ENCODE measurements at places on chromosomes 2 and 18.

GRCh38 chr2:149767516-149767974 is 180.0 kb upstream of the MMADHC start:
- no peak for DNase-seq

DNA sequence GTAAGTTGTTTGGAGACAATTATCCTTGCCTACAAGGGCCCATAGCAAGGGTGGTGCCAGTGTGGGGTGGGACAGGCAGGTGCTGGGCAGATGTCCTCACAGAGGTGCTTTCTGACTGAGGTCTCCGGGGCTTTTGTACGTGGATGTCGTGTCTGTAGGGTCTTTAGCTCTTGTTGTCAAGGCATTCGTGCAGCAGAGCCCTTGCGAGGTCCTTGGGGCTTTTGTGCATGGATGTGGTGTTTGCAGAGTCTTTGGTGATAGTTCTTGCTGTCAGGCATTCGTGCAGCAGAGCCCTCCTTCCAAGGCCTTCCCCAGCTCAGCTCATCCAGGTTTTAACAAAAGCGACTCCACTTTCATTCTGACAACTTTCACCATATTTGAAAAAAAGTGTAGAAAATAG is 116.0 kb upstream of the TMEM18 start:
- no peak for DNase-seq

DNA sequence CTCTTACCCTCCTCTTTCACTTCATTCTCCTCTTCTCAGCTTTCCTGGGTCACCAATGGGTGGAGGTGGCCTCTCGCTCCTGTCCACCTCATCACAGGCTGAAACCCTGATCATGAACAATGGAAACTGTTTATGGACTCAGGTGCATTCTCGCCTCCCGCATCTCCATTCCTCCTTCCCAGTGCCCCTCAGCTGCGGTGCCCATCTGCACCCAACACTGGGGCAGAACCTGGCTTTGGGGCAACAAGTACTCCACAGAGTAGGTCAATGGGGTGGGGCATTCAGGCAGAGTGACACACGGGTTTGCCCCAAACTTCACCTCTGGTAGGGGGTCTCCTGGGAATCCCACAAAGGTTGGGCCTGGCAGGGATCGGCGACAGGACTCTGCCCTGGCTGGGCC is 199.5 kb downstream of the RTP5 start:
- no peak for DNase-seq

DNA sequence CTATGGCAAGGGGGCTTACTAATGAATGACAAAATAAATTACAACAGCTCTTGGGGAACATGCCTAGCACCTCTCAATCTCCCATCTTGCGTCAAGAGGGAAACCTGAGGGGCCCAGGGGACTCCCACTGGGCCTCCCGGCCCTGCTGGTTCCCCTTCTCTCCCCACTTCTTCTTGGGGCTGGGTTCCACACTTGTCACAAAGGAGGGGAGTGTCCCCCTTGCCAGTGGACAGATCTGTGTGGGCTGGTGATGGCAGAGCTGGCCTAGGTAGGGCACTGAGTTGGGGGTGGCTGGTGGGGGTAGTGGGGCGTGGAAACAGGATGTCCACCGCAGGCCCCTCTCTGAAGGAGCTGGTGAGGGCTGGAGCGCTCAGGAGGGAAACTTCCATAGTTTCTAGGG is 184.0 kb upstream of the HAAO start:
- DNase-seq, result no peak

GRCh38 chr2:240300840-240301239 is 134.6 kb upstream of the GPC1 start:
- DNase-seq, result no peak

DNA sequence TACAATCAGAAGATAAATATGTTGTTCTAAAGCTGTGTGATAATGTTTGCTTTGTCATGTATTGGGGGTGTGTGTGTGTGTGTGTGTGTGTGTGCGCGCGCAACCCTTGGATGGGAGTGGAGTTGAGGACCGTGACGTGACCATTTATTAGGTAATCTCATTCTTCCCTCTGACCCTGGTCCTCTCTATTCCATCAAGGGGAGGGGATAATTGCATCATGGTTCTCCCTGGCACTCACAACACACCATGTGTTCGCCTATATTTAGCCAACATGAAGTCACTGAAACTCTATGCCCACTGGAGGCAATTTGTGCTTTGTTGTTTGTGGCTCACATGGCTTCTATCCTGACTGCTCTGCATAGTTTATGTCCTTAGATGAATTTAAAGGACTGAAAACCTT is 79.8 kb upstream of the LRPPRC start:
- no peak for DNase-seq

DNA sequence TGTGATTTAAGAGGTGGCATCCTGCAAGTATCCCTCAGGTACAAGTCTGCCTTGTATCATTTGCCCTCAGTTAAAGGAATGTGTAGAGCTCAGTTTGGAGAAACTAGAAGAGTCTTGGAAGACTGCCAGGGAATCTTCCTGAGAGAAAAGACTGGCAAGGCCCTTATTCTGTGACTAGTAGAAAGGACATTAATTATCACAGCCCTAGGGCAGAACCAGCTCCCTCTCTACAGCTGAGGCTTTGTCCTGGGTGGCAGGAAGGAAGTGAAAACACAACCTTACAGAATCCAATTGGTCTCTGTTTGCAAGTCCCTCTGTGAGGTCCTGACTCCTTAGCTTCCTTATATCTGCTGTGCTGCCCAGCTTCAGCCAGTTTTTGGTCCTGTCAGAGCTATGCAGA is 385.9 kb upstream of the CYRIA start:
- no peak for DNase-seq

DNA sequence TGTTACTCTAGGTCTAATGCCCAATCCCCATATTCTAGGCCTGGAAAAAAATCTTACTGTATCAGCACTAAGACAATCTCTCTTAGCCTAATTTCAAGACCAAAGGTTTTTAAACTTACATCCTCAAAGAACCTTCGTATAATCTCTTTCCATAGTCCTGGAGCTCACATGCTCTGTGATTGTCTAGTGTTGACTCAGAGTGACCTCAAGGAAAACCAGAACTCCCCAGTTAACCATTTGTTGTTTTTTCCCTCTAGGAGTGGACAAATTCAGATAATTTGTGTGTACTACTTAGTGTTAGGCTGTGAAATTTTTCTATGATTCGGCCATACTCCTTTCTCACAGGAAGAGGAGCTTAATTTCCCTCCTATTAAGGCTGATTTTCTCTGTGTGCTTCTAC is 536.1 kb downstream of the SLC4A3 start:
- DNase-seq, result no peak

DNA sequence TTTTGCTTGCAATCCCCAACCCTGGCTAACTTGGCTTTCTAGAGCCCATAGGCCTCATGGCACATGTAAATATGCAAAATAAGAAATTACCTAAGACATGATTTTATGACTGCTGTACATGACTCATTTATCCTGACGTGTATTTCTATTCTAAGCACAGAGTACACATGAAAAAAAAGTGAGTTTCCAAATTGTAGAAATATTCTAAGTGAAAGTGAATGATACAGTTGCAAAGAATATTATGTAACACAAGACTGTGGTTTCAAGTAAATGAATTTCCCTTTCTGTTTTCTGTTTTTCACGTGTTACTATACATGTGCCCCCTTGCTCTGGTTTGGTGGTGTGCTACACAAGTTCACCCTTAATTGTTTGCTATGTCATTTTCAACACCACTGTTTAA is 162.4 kb downstream of the LRP1B start:
- DNase-seq, result no peak

DNA sequence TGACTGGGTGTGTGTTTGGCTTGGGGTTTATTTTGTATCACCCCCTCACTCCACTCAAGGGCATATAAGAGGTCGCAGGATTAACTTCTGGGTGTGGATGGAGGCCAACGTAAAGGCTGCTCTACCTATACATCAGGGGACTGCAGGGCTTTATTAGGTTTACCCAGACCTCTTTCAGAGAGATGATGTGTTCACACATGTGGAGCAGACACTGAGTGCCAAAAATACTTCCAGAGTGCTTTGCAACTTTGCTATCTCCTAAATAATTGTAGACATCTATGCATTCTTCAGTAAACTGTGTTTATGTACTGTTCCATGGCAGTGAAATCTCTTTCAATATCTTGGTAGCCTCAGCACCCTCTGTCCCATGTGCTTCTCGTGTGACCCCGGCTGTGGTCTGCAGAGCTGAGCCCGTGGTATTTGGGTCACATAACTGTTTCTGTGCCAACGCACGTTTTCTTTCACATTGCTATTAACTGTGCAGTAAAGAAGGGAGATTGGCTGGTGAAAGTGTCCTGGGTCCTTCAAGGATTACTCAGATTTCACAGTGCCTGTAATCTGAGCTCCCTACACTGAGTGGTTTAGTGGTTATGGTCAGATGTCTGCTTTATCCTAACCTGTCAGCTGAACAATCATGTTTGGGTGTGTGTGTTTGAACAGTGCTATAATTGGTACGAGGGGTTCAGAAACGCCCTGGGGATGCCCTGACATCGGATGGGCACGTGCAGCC is 208.1 kb downstream of the VAPA start:
- DNase-seq, result no peak

GRCh38 chr2:39065616-39066015 is 55.2 kb downstream of the SOS1 start:
- no peak for DNase-seq

- no peak for DNase-seq
These were observed 164.6 kb upstream of the TRIB2 start for GRCh38 chr2:12552092-12552491.

DNA sequence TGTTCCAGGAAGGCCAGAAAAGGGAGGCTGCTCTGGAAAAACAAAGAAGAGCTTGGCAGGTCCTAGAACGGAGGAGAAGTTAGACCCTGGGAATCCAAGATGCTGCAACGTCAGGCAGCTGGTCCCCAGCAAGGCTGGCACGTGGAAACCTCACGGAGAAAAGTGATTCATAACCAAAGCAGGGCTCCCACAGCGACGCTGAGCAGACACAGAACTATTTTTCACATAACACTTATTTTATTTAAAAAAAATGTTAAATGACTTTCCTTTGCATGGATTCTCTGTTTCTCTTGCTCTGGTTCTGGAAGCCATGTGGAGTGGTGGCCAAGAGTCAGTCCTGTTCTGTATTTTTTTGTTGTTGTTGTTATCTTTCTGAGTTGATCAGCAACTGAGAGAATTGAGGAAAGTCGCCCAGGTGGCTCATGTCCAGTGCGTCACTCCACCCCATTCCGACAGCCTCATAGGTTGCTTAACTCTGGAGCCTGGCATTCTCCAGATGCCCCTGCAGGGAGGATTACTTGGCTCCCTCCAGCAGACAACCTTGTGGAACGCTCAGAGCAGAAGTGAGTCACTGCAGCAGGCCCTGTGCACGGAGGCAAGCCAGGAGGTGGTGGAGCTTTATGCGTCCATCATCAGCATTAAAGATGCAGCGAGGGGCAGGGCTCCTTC is 229.9 kb upstream of the HDAC4 start:
- DNase-seq, result no peak

- DNase-seq, result no peak
These were observed 379.3 kb upstream of the PKDCC start for GRCh38 chr2:41668529-41668928.

GRCh38 chr2:222295368-222296062 is 3.3 kb downstream of the PAX3 start:
- DNase-seq, result no peak

DNA sequence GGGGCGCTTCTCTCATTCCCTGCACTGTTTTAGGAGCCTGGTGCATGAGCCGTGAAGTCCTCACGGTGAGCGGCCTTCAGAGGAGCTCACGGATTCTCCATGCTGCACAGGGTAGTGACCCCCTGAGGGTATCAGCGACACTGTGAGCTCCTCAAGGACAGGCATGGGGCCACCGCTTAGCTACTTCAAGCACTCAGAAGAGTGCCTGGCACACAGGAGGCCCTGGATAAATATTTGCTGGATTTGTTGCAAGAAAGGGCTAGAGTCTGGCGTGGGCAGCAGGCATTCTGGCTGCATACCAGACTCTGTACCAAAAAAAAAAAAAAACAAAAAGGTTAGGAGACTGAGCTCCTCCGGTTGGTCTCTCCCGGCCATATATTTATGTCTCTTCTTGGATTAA is 5.7 kb upstream of the MBP start:
- DNase-seq, result no peak

- no peak for DNase-seq
These were observed 479.3 kb downstream of the CPS1 start for GRCh38 chr2:211035548-211036185.

GRCh38 chr18:77096936-77097886 is 35.4 kb downstream of the MBP start:
- DNase-seq, result no peak

DNA sequence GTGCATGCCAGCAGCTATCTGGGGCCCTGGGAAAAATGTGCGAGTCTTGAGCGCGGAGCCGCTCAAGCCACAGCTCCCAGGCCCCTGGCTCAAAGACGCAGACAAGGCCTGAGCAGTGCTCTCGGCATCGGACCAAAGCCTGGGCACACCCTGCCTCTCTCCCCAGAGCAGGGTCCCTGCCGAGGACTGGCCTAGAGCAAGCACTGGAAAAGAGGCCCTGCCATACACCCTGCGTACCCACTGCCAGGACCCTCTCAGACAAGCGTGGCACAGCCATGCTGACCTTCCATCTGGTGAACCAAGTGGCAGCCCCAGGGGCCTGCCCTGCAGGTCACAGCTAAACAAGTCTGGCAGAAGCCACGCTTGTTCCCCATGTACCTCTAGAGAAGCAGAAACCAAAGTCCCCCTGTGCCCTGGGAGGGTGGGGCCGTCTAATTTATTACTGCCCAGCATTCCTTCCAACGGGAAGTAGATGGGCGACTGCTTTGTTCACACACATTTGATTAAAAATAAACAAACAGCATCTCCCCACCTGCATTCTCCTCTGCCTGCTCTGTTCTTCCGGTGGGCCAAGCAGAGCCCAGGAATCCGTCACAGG is 14.0 kb downstream of the STK25 start:
- DNase-seq, result no peak

- no peak for DNase-seq
These were observed 395.6 kb upstream of the HS6ST1 start for GRCh38 chr2:128714285-128714684.

- no peak for DNase-seq
These were observed 142.7 kb downstream of the NCKAP5 start for GRCh38 chr2:133425612-133426011.

- DNase-seq, result no peak
These were observed 68.2 kb downstream of the LRATD1 start for GRCh38 chr2:14700753-14701152.

DNA sequence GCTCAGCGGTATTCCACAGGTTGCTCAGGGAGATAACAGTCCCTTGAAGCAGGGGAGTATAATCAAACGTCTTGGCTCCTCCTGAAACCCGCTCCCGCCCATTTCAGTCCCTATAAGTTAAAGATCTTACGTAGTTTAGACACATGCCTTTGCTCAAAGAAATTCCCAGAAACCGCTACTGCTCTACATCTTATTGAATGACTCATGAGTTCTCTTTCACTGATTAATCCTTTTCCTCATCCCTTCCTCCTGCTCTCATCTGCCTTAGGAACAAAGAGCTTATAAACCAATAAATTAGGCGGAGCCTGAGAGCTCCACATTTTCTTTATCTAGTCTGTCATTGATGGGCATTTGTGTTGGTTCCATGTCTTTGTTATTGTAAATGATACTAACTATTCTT is 4.2 kb upstream of the SERPINB4 start:
- DNase-seq, result no peak

- no peak for DNase-seq
These were observed 4.2 kb upstream of the ATP6V1B1 start for GRCh38 chr2:70931376-70932000.

GRCh38 chr18:34649080-34649479 is 61.0 kb upstream of the DTNA start:
- DNase-seq, result no peak

- DNase-seq, result no peak
These were observed 118.6 kb upstream of the SERPINE2 start for GRCh38 chr2:224157655-224158054.

- DNase-seq, result no peak
These were observed 125.3 kb downstream of the SH3RF3 start for GRCh38 chr2:109254174-109254904.

GRCh38 chr2:76569819-76570218 is 859.1 kb upstream of the GCFC2 start:
- DNase-seq, result no peak

Data from activated T-cell treated with anti-CD3 and anti-CD28 coated beads for 1 hour (primary cell).